ENCODE measurements at places on chromosomes 11 and 22.

GRCh38 chr11:117424781-117425180 is 97.1 kb downstream of the CEP164 start:
- DNase-seq = no peak

DNA sequence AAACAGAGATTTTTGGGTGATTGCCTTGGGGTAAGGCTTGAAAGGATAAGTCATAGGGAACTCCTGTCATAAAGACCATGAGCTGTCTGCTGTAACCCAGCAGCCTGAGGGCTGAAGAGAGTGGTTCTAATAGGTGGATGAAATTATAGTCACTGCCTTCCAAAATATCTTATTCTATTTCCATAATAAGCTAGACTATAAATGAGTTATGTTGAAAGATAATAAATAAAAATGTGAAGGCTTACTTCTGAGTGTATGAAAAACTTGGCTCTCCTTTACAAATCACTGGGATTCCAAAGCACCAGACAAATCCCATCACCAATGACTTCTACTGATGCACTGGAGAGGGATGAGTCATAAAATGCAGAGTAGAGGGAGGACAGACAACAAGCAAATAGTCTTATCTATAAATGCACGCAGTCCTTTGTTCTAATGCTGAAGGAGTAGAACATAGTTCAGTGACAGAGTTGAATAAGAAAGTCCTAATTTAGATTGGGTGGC is 775.0 kb upstream of the LRRC4C start:
- DNase-seq = no peak

GRCh38 chr22:29328566-29329500 is 13.3 kb upstream of the RASL10A start:
- no peak for DNase-seq

DNA sequence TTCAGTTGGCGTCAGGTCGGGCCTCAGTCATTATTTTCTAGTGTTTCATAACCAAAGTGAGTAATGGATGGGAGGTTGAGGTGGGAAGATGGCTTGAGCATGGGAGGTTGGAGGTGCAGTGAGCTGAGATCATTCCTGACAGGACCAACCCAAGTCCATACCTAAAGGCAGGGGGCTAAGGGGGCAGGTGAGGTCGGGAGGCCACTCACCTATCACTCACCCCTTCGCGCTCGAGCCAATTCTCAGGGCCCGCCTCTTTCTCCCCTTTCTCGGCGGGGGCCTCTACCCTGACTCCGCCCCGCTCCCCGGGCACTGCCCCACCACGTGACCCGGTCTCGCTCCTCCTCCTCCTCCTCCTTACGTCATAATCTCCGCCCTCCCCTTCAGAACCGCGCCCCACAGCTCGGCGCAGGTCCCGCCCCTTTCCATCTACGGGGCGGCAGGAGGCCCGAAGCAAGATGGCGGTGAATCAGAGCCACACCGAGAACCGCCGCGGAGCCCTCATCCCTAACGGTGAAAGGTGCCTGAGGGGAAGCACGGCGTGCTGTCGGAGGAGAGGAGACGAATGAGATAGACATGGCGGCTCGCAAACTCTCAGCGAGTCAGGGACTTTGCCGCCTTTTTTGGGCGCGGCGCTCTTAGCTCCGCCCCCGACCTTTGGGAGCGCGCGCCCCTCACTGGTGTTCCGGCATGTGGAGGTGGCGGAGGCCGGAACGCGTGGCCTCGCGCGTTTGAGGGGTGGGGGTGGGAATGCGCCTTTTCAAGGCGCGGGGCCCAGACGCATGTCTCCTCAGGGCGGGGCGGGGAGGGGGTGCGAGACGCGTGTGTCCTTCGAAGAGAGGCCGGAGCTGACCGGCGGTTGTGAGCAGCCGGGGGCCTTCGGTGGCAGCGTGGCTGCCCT is at the start of gene WBP2NL:
WBP2NL (plus strand) TSS at position 428 of the 901 bp plus-strand sequence; CDS start at position 459, 31 bp downstream.
- DNase-seq = peak; percentile 77

- DNase-seq = no peak
Observed at GRCh38 chr22:43560651-43561050, 148.8 kb downstream of the MPPED1 start.

DNA sequence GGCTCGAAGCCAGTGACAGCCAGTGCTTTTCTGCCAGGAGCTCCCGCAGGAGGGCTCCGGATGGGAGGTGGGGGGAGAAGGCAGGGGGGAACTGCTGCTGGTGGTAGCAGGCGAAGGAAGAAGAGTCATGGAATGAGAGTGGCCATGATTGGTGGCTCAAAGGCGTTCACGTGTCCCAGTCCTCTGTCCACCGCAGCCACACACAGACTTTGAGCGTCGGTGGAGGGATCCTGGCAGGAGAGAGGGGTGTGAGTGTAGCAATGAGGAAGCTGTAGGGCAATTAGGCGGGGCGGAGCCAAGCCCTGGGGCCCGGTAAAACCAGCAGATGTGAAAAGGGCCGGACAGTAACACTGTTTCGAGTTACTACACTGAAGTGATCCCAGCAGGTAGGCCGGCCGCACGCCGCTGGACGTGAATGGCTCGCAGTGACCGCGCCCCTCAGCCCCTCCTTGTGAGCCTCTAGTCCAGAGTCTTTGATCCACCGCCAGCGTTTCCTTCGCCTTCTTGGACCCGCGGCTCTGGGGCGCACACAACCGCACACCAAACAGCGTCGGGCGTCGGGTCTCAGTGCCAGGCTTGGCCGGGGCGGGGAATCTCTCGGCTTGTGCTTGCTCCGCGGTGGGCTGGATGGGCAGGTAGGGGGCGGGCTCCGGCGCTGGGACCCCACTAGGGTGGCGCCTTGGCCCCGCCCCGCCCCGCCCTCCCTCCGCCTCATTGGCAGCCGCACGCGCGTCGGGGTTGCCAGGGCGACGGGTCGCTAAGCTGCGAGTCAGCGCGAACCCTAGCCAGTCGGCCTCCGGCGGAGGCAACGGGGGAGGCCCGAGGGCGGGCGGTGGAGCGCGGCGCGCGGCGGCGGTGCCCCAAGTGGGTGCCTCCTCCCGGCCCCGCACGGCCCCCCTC is at the start of gene LRRC10B:
LRRC10B (plus strand) TSS at position 788 of the 900 bp plus-strand sequence. CDS start 250 bp downstream, outside the sequence.
- DNase-seq = no peak

GRCh38 chr11:77147668-77148321 is 19.7 kb downstream of the MYO7A start:
- peak; percentile 26 for DNase-seq

DNA sequence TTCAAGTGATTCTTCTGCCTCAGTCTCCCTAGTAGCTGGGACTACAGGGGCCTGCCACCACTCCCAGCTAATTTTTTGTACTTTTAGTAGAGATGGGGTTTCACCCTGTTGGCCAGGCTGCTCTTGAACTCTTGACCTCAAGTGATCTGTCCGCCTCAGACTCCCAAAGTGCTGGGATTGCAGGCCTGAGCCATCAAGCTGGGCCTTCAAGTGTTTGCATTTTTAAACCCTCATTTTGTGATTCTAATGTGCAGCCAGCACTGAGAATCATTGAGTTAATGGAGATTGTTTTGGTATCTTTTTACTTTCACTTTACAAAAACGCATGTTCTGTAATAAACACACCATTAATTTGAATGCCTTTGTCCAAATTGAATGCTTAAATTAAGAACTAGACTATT is 3.4 kb downstream of the TYR start:
- DNase-seq = no peak

- no peak for DNase-seq
Observed at GRCh38 chr11:133476570-133477250, 55.6 kb downstream of the OPCML start.

DNA sequence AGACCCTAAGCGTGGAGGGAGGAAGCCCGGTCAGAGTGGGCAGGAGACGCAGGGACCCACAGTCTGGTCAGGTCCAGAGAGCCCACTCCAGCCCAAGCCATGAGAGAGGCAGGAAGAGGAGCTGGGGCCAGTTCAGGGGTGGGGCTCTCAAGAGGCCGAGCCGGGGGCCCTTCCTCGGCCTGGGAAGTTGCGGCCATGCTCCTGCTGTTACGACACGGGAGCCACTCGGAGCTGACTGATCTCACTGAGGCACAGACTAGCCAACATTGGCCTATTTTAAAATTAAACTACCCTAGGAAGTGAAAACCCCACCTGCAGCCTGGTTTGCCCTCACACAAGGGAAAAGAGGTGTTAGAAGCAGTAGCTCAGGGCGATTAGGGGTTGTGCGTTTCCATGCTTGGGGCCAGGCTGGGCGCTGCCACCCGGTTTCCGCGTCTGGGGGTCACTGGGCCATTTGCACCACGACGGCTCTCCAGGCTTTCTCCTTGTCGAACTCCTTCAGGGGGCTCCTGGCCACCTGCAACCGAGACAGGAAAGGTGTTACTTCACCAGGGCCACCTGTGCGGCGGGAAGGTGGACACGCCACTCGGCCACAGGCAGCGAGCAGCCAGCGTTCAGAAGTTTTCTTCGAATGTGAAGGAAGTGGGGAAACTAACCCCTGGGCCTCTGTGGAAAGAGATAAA is 3.2 kb upstream of the TTLL8 start:
- DNase-seq = no peak

- DNase-seq = no peak
Observed at GRCh38 chr11:8392886-8393285, 129.2 kb upstream of the LMO1 start.

DNA sequence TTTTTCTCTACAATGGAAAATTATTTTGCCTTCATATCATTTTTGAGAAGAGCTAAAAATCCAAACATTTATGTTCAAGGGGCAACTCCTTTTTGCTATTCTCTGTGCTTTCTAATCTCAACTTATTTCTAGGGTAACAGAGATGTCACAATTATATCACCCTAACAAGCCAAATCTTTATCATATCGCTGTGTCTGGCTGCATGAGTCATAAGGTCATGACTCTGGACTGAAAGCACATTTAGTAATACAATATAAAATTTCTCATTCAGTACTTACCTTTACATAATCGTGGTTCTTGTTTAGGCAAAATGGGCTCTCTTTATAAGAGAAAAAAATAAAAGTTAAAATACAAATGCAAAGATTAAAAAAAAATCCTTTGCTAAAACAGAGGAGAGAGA is 326.0 kb downstream of the CASP12 start:
- DNase-seq = no peak

GRCh38 chr11:69949327-69949726 is 128.8 kb upstream of the ANO1 start:
- DNase-seq = no peak

DNA sequence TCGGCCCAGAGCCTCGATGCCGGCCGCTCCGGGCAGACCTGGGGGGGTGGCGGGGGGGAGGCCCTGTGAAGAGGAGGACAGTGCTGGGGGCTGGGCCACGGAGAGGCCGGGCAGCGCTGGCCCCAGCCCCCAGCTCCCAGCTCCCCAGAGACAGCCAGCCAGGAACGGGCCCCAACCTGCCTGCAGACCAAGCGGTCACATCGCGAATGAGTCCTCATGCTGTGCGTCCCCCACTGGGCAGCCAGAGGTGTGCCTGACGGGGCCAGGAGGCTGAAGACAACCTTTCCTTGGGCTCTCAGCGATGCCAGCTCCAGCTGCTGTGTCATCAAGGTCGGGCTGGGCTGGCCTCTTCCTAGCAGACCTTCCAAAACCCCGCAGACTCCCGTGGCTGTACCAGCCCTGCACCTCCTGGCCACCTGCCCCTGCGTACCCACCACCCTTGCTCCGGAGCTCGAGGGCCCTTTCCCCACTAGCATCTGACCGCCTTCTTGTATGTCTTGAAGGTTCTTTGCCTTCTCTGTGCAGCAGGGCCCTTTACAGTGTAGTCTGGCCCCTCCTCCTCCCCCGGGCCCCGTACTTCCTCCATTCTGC is 88.4 kb downstream of the CDKN1C start:
- no peak for DNase-seq

- DNase-seq = no peak
Observed at GRCh38 chr11:61983419-61983818, 16.0 kb upstream of the FTH1 start.

DNA sequence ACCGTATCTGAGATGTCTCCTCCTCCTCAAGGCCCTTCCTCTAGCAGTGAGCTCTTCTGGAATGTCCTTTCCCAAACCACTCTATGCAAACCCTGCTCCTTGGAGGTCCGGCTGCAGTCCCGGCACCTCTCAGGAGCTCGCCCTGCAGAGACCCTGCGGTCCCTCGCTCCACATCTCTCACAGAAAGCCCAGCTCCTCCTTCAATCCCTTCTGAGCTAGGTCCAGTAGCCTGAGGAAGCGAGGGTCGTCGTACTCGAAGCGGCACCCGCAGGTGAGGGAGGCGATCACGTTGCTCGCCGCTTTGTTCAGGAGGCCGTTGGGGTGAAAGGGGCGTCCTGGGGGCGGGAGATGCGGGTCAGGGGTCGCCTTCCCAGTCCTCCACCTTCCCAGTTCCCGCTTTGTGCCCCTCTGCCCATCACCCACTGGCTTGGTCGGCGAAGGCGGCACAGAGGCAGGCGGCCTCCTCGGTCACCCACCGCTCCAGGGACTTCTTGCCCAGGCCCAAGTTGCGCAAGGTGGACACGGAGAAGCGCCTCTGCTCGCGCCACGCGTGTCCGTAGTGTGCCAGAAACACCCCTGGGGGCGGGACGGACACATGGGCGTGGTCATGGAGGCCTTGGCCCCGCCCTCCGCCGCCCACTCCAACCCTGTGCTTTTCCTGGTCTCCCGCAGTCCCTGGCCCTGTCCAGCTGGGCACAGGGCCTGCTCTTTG is 21.5 kb upstream of the CYP2D6 start:
- no peak for DNase-seq

GRCh38 chr11:73308003-73308960 is at the start of gene ARHGEF17:
TSS of gene ARHGEF17 (plus strand) at chr11:73308276. CDS start at chr11:73308639, 363 bp downstream.
- DNase-seq = peak; percentile 29

- no peak for DNase-seq
Observed at GRCh38 chr22:25113316-25113721, 86.3 kb upstream of the CRYBB3 start.

GRCh38 chr11:532986-533585 is 2.3 kb downstream of the HRAS start:
- no peak for DNase-seq

Data from T-helper 22 cell (primary cell).